Activated T-cell treated with anti-CD3 and anti-CD28 coated beads for 1 hour (primary cell): ENCODE measurements at places on chromosomes 3 and 15.

DNA sequence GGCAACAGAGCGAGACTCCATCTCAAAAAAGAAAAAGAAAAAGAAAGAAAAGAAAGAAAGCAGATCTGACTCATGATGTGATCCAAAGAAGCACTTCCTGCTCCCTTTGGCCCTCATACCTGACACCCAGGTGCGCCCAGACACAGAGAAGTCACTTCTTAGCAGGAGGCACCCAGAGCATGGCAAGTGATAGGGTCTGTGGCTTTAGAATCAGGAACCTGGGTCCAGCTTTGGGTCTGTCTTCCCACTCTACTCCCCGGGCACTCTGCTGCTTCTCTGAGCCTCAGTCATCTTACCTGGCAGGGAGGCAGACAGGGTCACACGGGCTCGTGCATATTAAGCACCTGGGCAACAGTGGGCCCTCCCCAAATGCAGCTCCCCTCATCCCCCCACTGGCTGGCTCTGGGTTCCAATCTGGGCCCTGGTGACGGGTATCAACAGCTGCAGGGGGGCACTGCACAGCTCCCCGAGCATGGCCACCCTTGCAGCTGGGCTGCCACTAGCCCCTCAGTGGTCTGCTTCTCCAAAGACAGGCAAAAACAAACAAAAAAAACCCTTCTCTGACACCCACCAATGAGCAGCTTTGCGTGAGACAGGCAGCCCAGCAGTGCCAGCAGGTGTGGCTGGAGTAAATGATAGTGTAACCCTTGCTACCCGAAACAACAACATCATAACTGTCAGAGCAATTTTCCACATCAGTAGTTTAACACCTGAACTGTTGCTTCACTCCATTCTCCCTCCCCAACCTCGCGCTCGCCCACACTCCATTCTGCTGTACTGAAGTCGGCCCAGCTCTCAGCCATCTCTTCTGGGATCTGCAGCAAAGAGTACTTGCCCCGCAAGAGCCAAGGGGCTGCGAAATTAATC lies 99.8 kb downstream of the MEGF11 start:
- no peak for DNase-seq

DNA sequence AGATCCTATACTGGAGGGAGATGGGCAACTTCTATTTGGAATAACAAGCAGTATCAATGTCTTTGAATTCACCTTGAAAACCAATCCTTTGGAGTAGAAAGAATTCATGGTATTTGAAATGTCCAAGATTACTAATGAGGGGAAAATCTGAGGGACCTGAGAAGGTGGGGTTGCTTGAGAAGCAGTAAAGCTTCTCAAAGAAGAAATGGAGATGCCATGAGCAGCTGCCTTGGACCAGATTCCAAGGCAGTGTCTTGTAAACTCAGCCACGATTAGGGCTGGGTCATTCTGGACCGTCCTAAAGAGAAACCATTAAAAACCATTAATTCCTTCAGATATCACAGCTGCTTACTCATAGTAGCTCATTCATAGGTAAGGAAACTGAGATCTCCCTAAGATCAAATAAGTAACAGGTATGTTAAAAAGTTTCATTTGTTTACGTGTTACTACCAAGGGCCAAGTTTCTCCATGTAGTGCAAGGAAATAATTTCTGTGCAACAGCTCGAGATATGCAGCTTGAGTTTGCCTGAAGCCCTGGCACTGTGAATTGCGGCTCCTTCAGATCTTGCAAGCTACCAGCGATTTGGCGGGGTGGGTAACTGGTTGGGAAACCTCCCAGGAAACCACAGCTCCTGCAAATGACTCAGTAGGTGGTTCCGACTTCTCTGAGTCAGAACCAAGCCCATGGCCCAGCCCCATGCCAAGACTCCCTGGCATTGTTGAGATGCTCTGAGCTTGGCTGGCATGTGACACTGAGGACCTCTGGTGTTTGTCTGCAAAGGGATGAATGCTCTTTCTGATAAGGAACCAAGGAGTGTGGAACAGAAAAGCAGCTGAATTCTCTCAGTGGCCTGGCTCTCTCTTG lies 296.8 kb downstream of the RORA start:
- DNase-seq: peak; percentile 34

DNA sequence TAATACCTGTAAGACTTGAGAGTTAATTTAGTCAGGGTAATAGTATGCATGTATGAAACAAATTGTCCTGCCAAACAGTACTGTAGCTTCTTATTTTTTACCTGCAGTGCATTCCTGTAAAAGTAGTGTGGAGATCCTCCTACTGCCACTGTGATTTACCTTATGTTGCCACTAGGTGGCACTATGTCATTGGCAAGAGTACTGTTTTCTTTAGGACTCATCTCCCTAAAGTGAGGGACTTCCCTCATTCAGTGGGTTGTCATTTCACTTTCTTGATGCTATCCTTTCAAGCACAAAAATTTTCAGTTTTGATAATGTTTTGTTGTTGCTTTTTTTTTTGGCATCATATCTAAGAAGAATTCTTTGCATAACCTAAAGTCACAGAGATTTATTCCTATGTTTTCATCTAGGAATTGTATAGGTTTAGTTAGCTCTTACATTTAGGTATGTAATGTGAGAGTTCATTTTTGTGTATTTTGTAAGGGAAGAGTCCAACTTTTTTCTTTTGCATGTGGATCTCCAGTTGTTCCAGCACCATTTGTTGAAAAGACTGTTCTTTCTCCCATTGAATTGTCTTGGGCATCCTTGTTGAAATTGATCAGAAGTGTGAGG lies 105.7 kb downstream of the AKAP13 start:
- peak; percentile 20 for DNase-seq

GRCh38 chr15:44676676-44677075 lies 13.2 kb upstream of the SPG11 start:
- DNase-seq: no peak

GRCh38 chr3:132542577-132542976 lies 54.5 kb upstream of the ACKR4 start:
- DNase-seq: no peak

GRCh38 chr3:179373938-179374337 lies 26.4 kb downstream of the MFN1 start:
- DNase-seq: no peak

- no peak for DNase-seq
Observed at GRCh38 chr3:87219611-87220010, 7.5 kb upstream of the CHMP2B start.

DNA sequence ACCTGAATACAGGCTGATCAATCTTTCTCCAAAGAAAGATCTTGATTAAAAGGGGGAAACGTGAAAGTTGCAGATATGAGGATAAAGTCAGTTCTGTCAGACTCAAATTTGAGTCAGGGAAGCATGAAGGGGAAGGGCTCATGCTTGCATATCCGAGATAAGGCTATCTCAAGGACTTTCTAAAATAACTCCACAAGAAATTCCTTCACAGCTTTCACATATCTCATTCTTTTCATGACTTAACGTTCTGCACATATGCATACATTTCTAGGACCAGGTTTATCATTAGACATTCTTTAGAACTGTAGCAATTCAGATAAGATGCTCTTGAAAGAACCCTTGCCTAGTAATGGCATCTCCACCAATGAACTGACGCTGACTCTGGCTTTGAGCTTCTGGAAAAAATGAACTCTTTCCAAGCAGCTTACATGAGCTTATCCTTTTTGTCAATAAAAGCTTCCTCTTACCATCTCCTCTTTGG lies 15.9 kb downstream of the SH3GL3 start:
- no peak for DNase-seq

- no peak for DNase-seq
Observed at GRCh38 chr3:182637350-182638110, 155.8 kb upstream of the ATP11B start.

DNA sequence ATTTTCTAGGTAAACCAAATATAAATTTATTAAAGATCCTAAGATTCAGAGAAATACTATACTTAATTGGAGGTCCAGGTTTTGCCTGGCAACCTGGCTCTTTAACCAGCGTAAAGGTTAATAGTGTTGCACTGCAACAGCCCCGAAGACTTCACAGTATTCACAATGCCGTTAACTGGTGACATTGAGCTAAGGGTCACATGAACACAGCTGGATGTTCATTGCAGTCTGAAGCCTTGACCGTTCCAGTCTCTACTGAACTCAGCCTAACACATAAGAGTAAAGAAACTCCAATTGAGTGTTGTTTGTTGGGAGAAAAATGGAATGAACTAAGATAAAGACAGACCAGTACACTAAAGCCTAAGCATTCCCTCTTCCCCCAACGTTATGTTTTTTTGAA lies 26.8 kb downstream of the NKIRAS1 start:
- DNase-seq: no peak

DNA sequence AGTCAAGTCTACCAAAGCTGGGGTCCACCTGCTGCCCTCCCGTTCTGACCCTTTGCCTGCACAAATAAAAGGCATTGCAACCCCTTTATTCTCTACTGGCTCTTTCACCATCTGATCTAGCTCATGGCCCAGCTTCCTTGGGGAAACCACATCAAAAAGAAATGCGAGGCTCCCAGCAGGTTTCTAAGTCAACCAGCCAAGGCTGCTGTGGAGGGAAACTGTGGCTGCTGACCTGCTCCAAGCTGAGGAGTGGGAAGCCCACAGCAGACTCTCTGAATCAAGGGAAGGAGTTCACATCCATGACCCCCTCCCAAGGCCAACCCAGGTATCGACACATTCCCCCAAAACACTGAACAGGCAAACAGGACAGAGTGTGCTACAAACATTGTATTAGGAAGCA lies 25.2 kb upstream of the SLCO2A1 start:
- no peak for DNase-seq

GRCh38 chr15:52295421-52296001 lies at the start of gene MYO5C:
TSS of gene MYO5C (minus strand) at chr15:52295804. CDS start at chr15:52295636, 168 bp downstream.
- no peak for DNase-seq

DNA sequence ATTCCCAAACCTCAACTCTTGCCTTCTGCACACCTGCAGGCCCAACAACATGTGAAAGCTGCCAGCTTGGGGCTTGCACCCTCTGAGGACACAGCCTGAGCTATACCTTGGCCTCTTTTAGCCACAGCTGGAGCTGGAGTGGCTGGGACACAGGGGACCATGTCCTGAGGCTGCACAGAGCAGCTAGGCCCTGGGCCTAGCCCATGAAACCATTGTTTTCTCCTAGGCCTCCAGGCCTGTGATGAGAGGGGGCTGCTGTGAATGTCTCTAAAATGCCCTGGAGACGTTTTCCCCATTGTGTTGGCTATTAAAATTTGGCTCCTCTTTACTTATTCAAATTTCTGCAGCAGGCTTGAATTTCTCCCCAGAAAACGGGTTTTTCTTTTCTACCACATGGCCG lies 7.2 kb downstream of the ZKSCAN7 start:
- no peak for DNase-seq

DNA sequence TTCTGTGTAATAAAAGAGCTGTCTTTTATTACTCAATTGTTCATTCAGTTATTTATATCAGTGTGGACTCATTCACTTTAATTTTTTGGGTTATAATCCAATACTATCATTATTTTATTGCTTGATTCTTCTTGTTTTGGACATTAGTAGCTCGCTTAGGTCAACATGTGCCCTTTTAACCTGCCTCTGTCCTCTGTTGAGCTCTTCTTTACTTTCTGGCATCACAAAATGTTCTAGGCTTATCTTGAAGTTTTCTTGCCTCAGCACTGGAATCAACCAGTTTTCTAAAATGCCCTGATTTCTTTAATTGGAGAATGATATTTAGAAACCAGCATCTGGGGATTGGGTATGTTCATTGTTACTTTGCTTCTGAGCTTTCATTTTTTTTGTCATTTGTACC lies 82.2 kb downstream of the LEKR1 start:
- DNase-seq: no peak

DNA sequence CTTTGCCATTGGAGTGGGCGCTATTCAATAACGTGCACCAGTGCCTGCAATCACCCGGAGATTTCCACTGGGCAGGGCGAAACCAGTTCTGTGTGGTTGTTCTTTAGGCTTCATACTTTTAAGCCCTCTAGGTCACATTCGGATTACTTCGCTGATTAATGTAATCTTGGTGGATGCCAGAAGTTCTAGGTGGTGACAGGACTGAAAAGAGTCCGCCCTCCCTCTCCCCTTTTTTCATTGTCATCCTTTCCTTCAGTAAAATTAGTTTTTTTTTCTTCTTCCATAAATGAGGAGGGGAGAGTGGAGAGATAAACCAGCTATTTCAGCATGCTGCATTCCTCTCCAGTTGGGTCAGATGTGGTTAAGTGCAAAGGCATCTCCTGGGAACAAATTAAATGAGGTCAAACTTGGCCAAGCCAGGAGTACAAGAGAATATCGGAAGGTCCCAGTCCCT lies 2.3 kb upstream of the SLC2A2 start:
- no peak for DNase-seq

DNA sequence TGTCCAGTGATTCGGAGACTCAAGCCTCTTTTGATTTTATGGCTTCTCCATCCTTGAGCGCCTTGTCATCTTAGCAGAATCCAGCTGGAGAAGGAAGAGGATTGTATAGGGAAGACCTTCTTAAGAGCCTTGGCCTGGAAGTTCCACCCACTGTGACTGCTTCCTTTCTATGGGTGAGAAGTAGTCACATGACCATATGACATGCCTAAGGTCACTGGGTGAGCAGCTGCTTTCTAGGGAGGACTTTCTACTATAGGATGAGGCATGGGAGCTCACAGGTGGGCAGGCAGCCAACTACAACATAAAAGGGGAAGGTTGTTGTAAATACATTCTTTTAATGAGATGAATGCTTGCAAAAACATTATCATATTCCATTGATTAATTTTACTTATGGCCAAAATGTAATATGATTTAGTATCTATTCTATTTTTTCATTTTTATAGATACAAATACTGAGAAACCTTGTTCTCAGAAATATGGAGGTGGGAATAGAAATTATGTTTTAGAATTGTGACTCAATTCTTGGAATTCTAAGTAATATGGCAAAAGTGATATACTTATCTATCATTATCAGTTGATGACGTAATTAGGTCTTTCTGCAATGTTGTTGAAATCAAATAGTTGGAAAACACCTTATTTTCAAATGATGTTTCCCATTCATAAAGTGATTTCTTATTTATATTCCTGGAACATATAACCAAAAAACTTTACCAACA lies 53.6 kb upstream of the MINAR1 start:
- no peak for DNase-seq

- DNase-seq: no peak
Observed at GRCh38 chr15:34650177-34650576, 66.7 kb upstream of the GOLGA8B start.
